Stimulated activated CD8-positive, alpha-beta memory T cell treated with anti-CD3 and anti-CD28 coated beads, Interleukin-15, amount 100 ng/mL, for 48 hours (primary cell): ENCODE measurements at places on chromosomes 3 and 15.

GRCh38 chr3:14143271-14144225 lies 18.7 kb downstream of the TMEM43 start:
- no peak for DNase-seq

DNA sequence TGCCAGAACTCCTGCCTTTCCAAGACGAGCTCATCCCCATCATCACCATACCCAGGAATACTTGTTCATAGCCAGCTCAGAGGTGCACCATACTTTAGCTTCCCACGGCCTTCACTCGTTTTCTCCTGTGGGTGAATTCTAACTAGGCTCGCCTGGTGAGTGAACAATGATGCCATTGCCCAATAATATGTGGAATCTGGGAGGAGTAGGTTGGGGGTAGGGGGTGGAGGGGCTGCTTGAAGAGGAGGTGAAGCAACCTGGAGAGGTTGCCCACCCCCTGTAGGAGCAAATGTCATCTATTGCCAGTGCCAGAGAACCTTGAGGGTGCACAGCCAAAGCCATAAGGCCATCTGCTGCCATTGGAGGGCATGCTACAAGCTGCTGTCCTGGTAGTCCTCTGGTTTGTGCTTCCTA lies 592 bp upstream of the ZNF445 start:
- no peak for DNase-seq

DNA sequence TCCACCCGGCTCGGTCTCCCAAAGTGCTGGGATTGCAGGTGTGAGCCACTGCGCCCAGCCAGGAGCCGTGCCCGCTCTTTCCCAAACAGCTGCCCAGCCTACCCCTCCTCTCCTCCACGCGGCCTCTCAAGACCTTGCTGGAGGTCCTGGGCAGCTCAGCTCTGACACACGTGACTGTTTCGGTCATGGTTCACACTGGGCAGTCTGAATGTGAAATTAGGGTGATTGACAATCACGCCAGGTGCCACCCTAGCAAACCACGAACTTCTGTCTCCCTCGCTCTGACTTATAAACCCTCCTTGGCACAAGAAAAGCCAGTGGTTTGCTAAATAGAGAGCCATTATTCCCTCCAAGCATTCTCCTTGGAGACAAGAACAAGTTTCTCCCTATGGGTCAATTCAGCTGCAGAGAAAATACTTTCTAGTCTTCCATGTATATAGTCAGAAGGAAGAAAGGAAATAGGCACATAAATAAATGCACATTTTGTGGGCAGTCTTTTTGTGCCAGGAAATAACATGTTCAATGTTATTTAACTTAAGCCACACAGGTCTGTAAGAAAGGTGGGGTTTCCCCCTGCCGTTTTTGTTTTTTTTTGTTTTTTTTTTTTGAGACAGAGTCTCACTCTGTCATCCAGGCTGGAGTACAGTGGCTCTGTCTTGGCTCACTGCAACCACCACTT lies 121.9 kb upstream of the MEF2A start:
- no peak for DNase-seq

DNA sequence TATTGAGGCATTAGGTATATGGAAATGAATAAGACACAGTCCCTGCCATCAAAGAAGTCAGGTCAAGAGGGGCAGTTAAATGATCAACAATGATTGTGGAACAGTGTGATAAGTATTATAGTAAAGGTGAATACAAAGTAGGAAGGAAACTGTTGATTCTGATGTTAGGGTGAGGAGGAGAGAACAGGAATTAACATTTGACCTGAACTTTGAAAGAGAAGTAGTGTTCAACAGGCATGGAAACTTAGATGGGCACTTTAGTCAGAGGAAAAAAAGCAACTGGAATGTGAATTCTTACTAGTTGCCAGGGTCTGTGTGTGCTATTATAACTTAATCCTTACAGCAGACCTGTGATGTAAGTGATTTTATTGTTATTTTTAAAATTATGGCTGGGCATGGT lies 17.6 kb downstream of the HACD3 start:
- no peak for DNase-seq

- DNase-seq: no peak
Observed at GRCh38 chr3:62151591-62151990, 221.8 kb downstream of the FEZF2 start.

- DNase-seq: no peak
Observed at GRCh38 chr3:28973609-28974008, 307.3 kb upstream of the RBMS3 start.

DNA sequence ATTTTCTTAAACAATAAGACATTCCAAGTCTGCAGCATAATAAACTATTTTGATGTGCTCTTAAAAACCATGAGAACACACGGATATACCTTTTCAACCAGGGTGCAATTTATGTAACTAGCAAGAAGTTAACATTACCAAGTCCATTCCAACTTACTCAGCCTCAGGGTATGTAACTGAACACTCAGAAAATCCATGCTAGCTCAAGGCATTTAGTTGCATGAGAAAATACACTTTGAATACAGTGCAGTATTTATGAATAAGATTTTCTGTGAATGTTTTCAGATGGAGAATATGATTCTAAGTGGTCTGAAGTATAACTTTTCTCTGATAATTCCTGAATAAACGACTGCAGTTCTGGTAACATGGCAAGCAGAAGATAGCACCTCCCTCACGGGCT lies 124.3 kb downstream of the SNRK start:
- DNase-seq: no peak

DNA sequence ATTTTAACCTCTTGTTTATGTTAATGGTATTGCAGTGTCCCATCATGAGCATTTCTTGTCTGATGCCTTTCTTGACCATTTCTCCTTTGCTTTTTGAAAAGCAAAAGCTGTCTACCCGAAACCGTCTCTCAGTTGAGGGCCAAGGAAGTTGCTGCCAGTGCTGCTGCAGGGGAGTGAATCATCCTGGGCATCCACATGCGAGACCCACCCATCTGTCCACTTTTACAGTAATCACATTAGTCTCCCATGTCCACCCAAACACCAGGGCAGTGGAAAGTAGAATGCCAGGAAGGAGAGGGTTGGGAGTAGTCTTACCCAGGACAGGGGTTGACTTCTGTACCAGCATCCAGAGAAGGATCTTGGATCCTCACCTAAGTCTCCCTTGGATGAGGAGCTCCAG lies 48.6 kb upstream of the TEX264 start:
- DNase-seq: no peak

GRCh38 chr15:69290346-69291164 lies 8.2 kb upstream of the PAQR5 start:
- DNase-seq: no peak

GRCh38 chr15:66952756-66953522 lies 112.5 kb upstream of the SMAD3 start:
- no peak for DNase-seq

- no peak for DNase-seq
Observed at GRCh38 chr15:101502572-101503295, 13.2 kb upstream of the PCSK6 start.

GRCh38 chr3:95971573-95971972 lies 842.8 kb upstream of the EPHA6 start:
- DNase-seq: no peak

- DNase-seq: no peak
Observed at GRCh38 chr3:29099775-29100174, 181.1 kb upstream of the RBMS3 start.

GRCh38 chr3:29427266-29428103 lies 146.6 kb downstream of the RBMS3 start:
- DNase-seq: no peak

- DNase-seq: no peak
Observed at GRCh38 chr3:139538733-139539132, 809 bp downstream of the RBP1 start.

- no peak for DNase-seq
Observed at GRCh38 chr3:197734667-197735318, 1.9 kb downstream of the RUBCN start.

GRCh38 chr15:68888419-68888818 lies 41.9 kb upstream of the SPESP1 start:
- peak; percentile 0 for DNase-seq

- DNase-seq: no peak
Observed at GRCh38 chr15:98673133-98673532, 24.8 kb downstream of the IGF1R start.
